ENCODE measurements at places on chromosomes 4 and X.

- no peak for DNase-seq
Measured at GRCh38 chr4:29151584-29151983, 1568.6 kb upstream of the PCDH7 start.

DNA sequence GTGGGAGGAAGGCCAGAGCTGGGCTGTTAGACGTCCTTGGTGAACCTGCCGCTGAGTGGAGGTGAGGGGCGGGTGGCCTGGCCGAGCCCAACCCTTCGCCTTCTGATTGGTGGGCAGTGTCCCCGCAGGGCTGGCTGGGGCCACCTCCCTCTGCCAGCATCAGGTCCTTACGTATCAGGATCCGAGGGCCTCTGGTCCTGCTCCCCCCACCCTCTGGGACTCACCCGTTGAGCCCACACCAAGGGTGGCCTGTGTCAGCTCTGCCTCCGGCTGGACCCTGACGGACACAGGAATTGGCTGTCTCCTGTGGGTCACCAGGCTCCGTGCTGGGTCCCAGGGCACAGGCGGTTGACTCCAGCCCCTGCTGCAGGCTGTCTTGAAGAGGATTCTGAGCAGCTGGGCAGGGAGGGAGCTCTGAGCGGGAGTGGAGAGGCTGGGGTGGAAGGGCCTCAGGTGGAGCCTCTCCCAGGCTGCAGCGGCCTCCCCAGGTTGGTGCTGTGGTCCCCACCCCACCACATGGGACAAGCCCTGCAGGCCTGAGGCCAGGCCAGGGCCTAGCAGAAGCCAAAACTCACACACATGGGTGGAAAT lies 58.4 kb upstream of the NKX1-1 start:
- no peak for DNase-seq

DNA sequence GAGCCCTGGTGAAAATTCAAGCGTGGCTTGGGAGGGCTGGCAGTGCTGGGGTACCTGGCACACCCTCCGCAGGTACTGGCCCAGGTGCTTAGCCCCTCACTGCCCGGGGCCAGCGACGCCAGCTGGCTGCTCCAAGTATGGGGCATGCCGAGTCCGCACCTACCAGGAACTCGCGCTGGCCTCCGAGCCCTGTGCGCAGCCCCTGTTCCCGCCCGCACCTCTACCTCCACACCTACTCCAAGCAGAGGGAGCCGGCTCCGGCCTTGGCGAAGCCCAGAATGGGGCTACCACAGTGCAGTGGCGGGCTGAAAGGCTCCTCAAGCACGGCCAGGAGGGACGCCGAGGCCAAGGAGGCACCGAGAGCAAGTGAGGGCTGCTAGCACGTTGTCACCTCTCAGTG lies 14.9 kb upstream of the DHX15 start:
- DNase-seq: no peak

DNA sequence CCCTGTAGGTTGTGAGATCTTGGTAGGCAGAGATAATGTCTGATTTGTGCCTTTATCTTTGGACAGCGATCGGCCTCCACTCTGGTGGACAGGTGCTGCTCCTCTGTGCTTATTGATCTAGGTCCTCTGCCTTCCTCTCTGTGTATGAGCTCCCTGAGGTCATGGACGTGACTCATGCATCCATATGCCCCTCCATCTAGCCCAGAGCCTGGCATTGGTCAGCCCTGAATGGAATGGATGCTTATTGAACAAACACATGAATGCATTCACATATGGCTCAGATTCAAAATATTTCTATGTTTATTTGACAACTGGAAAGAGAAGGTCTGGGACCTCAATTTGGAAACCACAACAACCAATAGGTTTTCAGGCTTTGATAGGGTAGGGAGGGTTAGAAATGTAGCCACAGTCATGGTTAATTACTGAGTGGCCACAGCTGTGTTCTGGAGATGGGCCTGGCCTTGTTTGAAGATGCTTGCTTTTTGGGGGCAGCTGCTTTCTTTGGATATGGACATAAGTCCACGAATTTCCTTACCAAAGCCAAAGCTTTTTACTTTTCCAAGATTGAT lies 76.2 kb downstream of the SEL1L3 start:
- DNase-seq: no peak

DNA sequence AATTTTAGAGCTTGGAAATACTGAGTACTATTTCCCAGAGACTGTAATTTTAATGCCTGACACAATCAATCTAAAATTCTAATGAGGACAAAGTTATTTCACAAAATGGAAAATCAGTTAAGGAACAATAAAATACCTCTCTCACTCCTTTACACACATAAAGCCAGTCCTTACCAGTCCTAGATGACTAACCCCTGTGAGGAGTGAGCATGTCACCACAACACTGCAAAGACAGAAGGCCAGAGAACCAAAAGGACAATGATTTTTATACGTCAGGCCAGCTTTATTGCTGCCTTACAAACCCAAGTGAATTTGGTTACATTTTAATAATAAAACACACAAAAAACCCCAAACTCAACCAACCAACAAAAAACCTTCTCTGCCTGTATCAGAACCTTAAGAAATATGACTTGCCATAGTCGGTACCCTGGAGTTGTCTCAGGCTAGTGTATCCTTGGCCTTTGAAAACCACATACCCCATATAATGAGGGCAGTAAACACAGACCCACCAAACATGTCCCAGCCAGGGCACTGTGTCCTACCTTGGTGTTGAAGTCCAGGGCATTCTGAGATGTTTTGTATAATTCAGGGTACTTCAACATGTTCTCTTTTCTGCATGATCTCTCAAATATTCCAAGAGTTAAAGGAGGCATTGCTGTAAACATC lies 57.6 kb downstream of the SHISA3 start:
- no peak for DNase-seq

DNA sequence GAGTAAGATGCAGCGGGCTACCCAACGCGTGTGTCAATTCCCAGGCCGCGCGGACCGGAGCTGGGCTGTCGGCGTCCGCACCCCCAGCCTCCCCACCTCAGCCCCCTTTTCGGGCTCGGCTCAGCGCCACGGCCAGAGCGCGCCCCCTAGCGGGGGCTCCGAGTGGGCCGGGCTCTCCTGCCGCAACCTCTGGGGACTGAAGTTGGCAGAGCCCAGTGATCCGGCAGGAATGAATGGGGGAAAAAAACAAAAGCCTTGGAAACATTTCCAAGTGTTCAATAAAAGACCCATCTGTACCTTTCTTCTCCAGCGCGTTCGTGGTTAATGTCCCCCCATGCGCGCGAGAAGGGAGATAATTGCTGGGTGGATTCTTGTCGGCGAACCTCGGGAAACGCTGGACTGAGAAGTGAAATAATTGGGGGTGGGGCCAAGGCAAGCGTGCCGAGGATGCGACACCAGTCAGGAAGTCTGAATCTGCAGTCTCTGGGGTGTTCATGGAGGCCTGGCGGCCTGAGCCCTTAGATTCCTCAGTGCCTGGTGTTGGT lies 5.2 kb upstream of the ARX start:
- DNase-seq: peak; percentile 20

DNA sequence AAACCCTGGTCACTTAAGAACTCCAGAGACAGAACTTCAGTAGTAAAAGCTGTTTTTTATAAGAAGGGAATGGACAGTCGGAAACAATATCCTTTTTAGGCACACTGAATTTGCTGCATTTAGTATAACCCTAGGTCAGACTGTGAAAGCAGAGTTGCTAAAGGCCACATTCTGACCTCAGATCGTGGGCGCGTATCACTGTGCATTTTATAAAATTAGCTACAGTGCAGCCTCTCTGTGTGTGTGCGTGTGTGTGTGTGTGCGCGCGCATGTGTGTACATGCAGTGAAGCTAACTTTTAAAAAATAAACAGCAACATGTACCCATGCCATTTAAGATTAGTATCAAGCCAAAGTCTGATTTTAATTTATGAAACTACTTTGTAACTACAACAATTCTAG lies 8.0 kb downstream of the ZNF827 start:
- DNase-seq: no peak

DNA sequence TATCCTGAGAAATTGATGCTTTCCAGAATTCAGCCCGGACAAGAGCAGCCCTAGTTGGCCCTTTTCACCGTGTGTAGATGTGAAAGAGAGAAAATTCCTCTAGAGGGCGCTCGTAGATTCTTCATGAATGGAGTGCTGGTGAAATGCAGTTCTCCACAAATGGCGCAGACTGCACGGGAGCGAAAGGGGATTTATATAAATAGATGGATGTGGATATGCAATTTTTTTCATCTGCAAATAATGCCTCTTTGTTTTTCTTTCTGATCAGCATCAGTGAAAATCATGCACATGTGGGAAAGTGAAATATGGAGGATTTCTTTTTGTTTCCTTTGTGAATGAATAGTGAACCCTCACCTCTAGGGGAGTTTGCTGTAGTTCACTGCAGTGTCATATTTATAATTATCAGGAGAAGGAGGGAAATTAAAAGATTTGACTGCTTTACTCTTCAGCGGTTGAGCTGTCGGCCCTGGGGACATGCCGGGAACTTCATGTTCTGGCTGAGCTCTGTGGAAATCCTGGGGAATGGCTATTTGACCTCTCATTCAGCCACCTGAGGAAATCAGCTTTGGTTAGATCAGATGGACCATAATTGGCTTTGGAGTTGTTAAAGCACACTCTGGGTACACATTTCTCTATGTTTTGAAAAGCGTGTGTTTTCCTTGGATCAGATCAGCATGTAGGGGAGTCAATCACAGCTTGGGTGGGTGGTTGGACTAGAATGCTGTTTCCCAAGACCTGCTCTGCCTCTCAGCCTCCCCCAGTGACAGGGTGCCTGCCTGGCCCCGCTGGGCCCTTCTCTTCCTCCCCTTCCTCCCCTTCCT lies 115.0 kb upstream of the SHISA3 start:
- DNase-seq: no peak

DNA sequence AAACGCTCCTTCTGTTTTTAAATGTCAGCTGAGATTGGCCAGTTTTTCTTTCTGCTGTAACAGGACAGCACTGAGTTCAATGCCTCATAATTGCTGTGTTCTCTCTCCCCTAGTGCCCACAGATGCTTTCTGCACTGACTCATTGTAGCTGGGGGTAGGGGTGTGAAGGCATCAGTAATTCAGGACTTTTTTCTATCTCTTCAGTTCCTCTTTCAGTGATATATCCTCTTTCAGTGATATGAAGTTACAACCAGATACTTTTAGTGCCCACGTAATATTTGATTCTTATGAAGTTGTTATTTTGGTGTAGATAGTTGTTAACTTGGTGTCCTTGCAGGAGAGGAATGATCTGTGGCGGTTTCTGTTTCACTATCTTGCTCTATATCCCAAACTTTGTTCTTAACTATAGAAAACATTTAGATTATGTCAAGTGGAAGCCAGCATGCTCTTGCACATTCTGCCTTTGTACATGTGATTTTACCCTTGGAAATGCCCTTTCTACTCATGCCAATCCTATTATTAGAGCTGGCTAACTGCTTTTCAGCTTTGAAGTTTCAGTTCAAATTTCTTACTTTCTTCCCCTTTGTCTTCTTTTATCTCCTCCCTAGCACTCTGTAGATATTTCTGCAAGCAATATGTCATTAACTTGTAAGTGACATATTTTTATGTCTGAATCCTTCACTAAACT lies 1258.4 kb downstream of the FAM133A start:
- no peak for DNase-seq

- DNase-seq: no peak
Measured at GRCh38 chr4:85932500-85933290, 427.2 kb downstream of the MAPK10 start.

DNA sequence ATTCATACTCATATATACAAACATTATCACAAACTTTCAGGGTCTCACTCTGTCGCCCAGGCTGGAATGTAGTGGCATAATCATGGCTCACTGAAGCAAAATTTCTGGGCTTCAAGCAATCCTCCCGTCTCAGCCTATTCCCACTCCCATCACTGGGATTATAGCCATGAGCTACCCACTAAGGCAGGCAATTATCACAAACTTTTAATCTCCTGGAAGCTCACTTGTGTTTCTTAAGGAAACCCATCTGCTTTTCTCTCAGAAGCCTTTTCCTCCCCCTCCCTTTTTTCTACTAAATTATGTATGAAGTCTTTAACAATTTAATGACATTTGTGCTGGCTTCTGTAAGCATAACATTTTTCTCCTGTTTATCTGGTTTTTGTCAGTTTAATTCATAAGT lies 170.5 kb downstream of the AREG start:
- DNase-seq: no peak

GRCh38 chr4:74030285-74030684 lies 8.2 kb downstream of the CXCL3 start:
- no peak for DNase-seq

GRCh38 chrX:153514259-153514658 lies 3.2 kb upstream of the ATP2B3 start:
- DNase-seq: no peak

- DNase-seq: no peak
Measured at GRCh38 chr4:150382028-150382427, 199.9 kb upstream of the MAB21L2 start.

- DNase-seq: no peak
Measured at GRCh38 chrX:132153166-132153565, 25.3 kb upstream of the FRMD7 start.

GRCh38 chr4:8704632-8705031 lies 112.1 kb downstream of the CPZ start:
- DNase-seq: no peak

DNA sequence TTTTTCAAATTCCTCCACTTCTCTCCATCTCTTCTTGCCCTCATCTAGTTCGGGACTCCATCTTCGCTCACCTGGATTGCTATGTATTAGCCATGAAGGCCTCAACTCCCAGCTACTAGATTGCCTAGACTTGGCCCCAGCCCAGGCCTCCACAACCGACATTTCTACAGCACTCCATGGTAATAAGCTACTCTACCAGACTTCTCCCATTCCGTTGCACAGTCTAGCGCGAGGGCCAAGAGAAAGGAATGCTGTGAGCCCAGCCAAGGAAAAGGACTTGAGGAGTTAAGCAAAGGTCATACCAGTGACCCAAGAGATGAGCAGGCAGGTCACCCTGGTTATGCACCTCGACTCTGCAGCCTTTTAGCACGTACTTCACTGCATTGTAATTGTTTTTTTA lies 75.6 kb downstream of the SOWAHB start:
- no peak for DNase-seq

DNA sequence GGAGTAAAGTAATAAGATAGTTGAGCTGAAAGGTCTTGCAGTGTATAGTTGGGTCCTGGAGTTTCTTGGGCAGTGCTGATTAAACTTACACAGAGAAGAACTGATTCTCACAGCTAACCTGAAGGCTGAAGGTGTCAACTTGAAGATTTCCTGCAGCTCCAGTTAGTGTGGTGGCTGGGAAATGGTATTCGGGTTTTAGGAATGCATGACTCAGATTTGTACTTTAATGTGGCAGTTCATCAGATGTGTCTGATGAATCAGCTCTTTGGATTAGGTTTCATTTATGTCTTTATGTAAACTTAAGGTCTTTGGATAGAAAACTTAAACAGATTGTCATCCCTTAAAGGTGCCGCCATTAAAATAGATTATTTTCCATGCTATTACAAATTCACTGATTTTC lies 200.0 kb downstream of the IL1RAPL1 start:
- no peak for DNase-seq

DNA sequence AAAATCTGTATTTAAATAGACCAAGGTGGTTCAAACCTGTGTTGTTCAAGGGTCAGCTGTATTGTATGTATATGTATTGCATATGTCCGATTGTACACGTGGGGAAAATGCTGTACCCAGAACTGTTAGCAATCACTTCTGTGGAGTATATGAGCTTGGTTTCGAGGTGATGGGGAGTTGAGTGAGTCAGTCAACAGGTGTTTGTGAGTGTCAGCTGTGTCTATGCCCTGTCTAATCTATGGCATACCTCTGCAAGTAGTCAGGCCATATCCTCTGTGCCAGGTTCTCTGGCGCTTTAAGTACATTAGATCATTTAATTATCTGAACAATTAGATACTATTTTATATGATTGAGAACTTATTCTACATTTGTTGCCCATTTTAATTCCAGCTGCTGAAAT lies 7.4 kb downstream of the ZRSR2 start:
- no peak for DNase-seq

- no peak for DNase-seq
Measured at GRCh38 chrX:95318882-95319281, 1365.8 kb upstream of the DIAPH2 start.

- DNase-seq: no peak
Measured at GRCh38 chr4:153434190-153434589, 32.0 kb upstream of the TMEM131L start.

Measured in stimulated activated CD8-positive, alpha-beta memory T cell treated with anti-CD3 and anti-CD28 coated beads, Interleukin-7, amount 100 ng/mL, for 48 hours (primary cell).